NCI-H1436 treated with DMSO at 0.1 percent for 48 hours (cell line): ENCODE measurements at places on chromosomes 12 and 14.
A peak's percentile ranks its signal among the peaks of the same experiment; 100 is the strongest.

- no peak for DNase-seq
Measured at GRCh38 chr12:109615556-109616229, 42.1 kb downstream of the MVK start.

- no peak for DNase-seq
Measured at GRCh38 chr12:47775100-47775911, 2.3 kb downstream of the SLC48A1 start.

GRCh38 chr12:78145398-78145797 is 314.7 kb downstream of the NAV3 start:
- no peak for DNase-seq

DNA sequence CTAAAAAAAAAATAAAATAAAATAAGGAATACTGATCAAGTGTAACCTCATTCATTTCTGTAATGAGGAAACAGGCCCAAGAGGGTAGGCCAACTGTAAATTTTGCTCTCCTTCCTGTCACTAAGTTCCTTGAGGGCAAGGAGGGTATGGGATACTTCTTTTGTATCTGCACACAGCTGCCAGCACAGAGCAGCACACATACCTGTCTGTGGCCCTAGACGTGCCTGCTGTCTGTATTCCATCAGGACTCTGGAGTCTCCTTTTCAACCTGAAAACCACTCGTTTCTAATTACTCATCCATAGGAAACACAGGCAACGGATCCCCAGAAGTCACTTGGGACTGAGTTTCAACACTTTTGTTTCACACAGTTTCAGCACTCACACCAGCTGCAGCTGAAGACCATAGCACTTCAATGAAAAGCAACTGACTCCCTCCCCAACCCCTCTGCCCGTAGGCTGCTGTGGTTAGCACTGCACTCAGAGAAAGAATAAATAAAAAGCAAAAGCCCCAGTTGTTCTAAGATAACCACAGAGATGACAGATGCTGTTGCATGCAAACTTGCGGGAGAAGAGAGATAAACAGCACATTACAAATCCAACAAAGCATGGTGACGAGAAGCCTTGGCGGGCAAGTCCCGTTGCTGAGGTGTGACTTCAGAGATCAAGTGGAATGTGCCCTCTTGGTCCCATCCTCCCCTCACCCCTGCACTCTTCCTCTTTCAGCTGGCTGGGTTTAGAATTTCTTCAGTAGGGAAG is 24.9 kb downstream of the CRACR2A start:
- no peak for DNase-seq

- DNase-seq: no peak
Measured at GRCh38 chr12:89693639-89694202, 14.9 kb downstream of the ATP2B1 start.

- no peak for DNase-seq
Measured at GRCh38 chr12:7375145-7375543, 68.8 kb downstream of the CD163L1 start.

DNA sequence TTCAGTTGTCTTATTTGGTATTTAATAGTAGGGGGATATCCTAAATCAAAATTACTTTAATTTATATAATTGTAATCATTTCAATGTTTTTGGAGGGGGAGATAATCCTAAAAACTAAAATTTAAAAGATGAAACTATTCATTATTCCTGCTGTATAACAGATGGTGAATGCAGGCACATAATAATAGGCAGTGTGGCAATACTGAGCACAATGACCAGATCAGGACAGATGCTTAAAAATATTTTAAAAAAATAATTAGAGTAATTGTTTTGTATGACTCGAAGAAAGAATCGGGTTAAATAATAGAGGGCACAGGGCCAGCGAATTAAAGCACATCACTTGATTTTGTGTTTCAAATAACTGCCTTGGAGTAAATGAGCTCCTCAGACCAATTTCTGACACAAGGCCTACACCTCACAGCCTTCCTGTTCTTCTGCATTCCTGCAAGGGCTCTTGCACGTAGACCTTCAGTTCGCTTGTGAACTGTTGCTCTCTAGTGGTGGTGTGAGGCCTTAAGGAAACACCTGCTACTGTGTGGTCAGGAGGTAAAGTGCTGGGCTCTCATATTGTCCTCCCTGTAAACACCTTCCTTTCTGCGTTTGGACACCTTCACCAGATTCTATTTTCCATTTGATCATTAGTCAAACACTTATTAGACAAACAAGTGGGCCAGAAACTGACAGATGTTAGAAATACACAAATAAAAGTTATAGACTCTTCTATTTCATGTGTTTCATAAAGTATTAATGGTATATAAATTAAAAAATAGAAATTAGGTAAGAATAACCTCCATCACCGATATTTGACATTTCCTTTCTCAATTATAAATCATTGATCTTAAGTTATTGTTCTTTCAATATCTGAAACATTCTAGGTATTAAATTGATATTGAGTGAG is 29.3 kb upstream of the KLRF1 start:
- DNase-seq: no peak

GRCh38 chr12:115998119-115998633 is 279.3 kb downstream of the MED13L start:
- DNase-seq: no peak

DNA sequence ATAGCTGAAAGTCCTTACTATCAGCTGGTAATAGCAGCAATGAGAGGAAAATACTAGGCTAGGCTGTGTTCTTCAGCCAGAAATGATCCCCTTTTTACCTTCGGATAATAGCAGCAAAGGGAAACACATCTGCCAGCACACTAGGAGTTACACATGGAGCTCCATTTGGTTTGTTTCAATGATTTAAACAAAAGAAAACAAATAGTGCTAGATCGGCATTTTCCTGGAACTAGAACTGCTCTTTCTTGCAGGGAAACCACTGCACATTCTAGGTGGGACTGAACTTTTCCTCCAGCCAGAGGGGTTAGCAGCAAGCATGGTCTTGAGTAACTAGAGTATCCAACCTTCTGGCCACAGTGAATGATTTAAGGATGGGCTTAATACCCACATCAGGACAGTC is 117.6 kb downstream of the PDE6H start:
- DNase-seq: no peak

DNA sequence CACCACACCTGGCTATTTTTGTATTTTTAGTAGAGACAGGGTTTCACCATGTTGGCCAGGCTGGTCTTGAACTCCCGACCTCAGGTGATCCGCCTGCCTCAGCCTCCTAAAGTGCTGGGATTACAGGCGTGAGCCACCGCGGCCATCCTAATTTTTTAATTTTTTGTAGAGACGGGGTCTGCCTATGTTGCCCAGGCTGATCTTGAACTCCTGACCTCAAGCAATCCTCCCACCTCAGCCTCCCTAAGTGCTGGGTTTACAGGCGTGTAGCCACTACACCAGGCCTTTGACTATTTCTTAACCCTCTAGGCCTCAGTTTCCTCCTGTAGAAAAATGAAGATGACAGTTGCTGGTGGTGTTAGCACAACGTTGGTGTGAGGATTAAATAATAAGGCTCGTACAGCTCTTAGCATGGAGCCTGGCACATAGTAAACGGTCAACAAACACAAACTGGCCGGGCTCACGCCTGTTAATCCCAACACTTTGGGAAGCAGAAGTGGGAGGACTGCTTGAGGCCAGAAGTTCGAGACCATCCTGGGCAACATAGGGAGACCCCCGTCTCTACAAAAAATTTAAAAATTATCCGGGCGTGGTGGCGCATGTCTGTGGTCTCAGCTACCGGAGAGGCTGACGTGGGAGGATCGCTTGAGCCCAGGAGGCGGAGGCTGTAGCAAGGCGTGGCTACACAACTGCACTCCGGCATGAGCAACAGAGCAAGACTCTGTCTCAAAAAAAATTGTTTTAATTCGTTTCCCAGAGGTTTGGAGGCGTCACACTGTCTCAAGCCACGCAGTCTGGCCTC is 979 bp downstream of the DDX54 start:
- no peak for DNase-seq

DNA sequence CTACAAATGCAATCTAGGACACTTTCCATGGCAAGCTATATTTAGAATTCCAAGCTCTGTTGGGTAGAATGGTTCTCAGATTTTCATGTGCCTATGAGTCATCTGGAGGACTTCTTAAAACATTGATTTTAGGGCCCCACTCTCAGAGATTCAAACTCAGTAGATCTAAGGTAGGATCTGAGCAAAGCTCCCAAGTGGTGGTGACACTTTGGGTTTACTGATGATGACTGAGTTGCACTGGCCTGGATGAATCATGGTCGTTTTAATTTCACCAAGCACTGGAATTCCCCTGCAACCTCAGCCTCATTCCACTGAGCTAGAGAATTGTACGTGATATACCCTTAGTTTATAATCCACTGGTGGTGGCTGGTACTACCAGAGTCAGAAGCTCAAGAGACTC is 86.5 kb downstream of the PPM1H start:
- no peak for DNase-seq

DNA sequence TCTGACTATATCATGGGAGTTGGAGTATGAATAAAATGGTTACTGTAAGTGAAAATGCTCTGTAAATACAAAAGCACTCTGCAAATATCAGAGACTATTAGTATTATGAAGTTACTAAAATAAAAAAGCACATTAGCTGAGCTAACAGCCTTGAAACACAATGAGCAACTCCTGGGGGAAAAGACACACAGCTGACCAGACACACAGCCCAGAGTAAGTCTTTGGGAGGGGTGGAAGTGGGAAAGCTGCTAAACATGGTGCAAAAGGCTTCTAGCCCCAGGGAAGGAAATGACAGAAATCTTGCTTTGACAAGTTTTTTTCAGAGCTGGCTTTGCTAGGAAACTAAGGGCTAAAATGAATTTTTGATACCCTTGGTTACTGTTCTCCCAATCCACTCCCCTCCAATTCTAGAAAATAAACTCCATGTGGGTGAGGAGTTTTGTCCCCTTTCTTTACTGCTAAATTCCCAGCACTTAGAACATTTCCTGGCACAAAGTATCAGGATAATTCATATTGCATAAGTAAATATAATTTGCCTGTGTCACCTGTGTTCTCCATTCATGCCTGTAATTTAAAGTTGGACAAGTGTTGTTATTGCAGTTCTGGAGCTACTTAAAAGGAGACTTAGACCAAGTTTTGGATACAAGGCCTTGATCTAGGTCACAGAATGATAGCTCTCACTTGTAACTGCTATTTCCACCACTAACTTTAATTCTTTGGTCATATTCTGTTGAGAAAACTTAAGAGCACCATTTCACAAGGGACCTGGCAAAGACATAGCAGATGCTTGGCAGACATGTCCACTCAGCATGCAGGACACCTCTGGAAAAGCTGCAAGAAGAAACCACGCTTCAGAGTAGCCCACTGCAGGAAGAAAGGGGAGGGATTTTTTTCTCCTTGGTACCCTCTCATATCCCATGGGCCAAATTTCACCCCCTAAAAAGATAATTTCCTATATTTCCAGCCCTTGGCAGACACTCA is 19.0 kb upstream of the RAB3IP start:
- peak; percentile 56 for DNase-seq
